Karpas-422 (cell line): ENCODE measurements at places on chromosomes 6 and 20. TPM values are rescaled to one million over a fixed set of nuclear protein-coding genes. Genes with fewer than 3 reads are reported as not detected.

GRCh38 chr20:45156713-45157112 lies 18.0 kb upstream of the PI3 start:
- no peak for DNase-seq

DNA sequence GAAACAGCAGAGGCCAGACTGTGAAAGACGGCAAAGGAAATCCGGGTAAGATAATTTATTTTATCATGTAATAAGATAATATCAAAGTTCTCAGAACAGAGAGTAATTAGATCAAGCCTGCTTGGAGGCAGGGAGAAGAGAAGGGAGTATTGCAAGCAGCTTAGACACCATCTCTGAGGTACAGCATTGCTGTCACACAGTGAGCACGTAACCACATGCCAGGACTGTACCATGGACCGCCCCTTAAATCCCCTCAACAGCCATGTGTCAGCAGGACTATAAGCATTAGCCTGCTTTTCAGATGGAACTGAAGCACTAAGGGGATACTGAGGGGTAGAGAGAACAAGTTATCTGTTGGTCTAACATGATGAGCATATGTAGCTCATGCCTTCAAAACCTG lies 141.5 kb downstream of the C6orf118 start:
- no peak for DNase-seq

The SDC4 gene
- total RNA-seq, result not detected in 2 replicates

The LY86 gene
- total RNA-seq, result 102 and 187 TPM in 2 replicates

- DNase-seq, result no peak
Observed at GRCh38 chr6:87573307-87574024, 16.3 kb downstream of the RARS2 start.

DNA sequence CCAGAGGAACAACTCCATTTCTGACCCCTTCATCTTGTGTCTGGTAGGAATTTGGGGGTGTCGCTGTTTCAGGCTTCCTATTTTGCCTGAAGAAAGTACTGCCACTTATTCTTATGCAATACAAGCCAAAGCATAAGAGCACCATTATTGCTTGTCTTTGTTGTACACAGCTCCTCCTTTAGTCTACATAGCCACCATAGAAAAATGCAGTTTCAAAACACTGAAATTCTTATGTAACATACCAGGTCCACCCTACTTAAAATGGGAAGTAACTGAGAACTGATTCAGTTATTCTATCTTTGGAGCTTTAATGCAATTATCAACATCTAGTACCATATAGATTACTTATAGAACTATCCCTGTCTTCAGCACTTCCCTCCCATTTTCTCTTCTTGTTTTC lies 255.5 kb downstream of the ARHGAP18 start:
- no peak for DNase-seq

The ULBP1 gene
- total RNA-seq, result 1.0 and 5.1 TPM in 2 replicates

- DNase-seq, result peak; percentile 79
Observed at GRCh38 chr20:35144694-35145093, 2.4 kb downstream of the EDEM2 start.

DNA sequence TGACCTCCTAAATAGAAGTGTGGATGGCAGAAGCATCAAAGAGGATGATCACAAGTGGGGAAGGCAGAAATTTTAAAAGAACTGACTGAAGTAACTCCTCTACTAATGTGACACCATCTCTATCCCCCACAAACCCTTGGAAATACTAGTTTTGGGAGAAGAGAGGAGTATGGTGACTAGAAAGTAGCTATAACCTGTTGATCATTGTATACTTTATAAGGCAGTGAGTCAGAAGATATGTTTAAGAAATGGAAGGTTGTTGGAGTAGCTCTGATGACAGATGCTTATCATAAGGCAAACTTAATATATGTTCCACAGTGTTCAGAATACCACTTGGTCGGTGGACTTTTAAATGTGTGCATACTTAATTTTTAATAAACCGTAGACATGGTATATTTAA lies 116.6 kb downstream of the ZFAND3 start:
- DNase-seq, result no peak

The PDYN gene
- total RNA-seq, result not detected in 2 replicates

The SLC22A2 gene
- not detected in 2 replicates for total RNA-seq

- no peak for DNase-seq
Observed at GRCh38 chr6:51199105-51199552, 380.5 kb downstream of the TFAP2B start.

GRCh38 chr20:48180618-48181017 lies 395.3 kb upstream of the SULF2 start:
- no peak for DNase-seq

The ADGB gene
- not detected in 2 replicates for total RNA-seq
